ENCODE measurements at places on chromosomes 11 and 22. TPM values are rescaled to one million over a fixed set of nuclear protein-coding genes. Genes with fewer than 3 reads are reported as not detected.
A peak's percentile ranks its signal among the peaks of the same experiment; 100 is the strongest.

SMC1B gene
- not detected for total RNA-seq

KCNC1 gene
- 0.05 TPM for total RNA-seq

KIF18A gene
- 0.27 TPM for total RNA-seq

MGAT3 gene
- total RNA-seq, result 24.1 TPM

SLC25A1 gene
- total RNA-seq, result 22.2 TPM

OR52A1 gene
- total RNA-seq, result not detected

DAGLA gene
- total RNA-seq, result 3.3 TPM

NRXN2 gene
- 3.5 TPM for total RNA-seq

- DNase-seq, result no peak
Measured at GRCh38 chr11:100675115-100675650, 11.9 kb upstream of the ARHGAP42 start.

DNA sequence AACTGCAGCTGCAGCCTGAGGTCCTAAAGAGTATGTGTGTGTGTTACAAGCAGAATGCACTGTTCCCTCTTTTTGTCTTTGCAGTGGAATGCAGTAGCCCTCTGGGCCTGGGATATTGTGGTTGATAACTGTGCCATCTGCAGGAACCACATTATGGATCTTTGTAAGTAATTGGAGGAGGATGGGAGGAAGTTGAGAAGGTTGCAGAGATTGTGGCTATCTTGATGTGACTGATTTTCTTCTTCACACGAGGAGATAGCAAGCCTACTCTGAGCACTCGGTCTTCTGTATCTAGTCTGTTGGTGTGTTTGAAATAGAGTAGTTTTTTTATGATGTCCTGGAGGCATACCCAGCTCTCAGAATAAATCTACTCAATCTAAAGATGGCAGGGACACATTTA is 2.3 kb downstream of the RBX1 start:
- DNase-seq, result no peak

DNA sequence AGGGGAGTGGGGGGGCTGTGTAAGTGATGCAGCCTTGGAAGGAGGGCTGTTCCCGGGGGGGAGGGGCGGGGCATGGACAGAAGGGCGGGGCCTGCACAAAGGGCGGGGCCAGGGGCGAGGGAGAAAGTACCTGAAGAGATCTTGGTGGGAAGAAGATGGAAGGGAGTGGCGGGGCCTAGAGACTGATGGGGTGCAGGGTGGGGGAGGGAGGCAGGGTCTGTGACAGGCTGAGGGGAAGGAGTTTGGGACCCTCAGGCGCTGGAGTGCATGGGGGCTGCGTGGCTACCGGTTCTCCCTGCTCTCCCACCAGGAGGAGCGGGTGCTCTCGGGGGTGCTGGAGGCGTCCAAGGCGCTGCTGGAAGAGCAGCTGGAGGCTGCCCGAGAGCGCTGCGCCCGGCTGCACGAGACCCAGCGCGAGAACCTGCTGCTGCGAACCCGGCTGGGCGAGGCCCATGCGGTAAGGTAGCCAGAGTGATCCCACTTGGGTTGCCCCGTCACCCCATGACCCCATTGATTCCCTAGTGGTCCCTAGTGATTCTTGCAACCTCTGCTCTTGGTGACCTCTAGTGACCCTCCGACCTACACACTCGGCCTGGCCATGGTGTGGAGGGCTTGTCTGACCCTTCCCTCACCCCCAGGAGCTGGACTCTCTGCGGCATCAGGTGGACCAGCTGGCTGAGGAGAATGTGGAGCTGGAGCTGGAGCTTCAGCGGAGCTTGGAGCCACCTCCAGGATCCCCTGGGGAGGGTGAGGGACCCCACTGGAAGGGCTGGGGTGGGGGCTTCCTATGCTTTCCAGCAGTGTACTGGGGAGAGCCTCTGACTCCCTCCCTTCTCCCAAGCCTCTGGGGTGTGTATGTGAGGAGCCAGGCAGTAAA is 3.1 kb downstream of the CCDC88B start:
- DNase-seq, result no peak

DNA sequence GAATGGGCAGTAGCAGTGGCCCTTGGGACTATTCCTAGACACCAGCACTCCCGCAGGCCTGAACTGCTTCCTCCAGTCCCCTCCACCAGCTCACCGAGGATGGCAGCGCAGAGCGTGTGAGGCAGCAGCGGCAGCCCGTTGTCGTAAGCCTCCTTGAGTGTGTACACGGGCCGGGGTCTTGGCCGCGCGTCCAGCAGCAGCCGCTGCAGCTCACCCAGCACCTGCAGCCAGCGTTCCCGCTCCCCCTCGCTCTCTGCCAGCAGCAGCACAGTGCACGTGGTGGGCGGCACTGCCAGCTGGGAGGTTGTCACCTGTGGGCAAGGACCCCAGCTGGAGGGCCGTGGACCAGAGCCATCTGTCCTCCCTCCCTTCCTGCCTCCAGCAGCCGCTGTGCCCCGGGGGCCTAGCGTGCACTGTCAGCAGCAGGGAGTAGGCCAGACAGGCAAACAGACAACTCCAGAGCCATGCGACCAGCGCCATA is 13.0 kb downstream of the CDC42BPG start:
- no peak for DNase-seq

GRCh38 chr11:4466131-4466870 is 16.1 kb upstream of the OR52K1 start:
- no peak for DNase-seq

DNA sequence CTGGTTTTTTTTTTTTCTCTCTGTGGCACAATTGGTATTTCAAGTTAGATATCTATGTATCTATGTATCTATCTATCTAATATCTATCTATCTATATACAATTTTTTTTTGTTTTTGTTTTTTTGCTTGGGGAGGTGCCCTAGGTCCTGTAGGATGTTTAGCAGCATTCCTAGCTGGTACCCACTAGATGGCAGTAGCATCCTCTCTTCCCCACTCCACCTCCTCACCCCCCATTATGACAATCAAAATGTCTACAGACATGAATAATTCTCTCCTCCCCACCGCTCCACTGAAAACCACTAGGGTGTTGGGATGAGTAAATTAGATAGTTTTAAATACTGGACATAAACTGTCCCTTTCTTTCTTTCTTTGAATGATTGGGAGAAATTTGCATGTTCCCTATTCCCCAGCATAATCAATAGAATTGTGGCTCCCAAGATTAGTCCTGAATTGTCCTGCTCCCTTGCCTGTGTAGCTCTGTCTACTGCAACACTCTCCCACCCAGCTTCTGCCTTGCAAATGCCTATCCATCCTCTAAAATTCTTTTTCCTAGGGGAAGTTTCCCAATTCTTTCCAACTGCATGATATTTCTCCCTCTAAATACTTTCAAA is 1152.4 kb downstream of the LRRC4C start:
- DNase-seq, result no peak

DNA sequence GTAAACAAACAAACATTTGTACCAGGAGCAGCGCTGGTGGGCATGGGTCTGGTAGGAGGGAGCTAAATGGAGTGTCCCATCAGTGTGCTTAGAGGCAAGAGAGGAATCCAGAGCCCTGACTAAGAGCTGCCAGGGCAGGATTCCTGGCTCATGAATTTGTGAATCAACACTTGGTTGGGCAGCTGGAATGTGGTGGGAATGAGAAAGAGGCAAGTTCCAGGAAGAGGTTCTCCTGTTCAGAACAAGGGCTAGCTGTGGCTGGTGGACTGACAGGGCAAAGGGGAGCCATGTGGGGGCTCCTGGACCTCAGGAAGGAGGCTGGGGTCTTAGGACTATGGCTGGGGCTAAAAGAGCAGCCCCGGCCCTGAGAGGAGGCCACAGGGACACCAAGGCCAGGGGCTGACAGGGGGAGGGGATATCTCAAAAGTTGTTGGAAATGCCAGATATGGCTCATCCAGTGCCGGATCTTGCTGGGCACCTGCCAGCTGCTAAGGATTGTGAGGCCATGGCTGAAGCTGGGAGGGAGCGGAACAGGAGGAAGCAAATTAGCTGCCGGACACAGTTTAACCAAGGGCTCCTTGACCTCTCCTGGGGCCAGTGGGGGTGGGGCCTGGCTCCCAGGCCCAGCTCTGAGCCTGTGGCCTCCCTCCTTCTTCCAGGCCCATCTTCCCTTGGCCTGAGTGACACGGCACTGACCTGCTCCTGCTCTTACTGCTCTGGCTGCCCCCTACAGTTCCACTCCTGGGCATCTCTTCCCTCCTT is 14.6 kb upstream of the P2RY6 start:
- no peak for DNase-seq

GRCh38 chr11:452203-452744 is 2.2 kb downstream of the PTDSS2 start:
- DNase-seq, result no peak

DNA sequence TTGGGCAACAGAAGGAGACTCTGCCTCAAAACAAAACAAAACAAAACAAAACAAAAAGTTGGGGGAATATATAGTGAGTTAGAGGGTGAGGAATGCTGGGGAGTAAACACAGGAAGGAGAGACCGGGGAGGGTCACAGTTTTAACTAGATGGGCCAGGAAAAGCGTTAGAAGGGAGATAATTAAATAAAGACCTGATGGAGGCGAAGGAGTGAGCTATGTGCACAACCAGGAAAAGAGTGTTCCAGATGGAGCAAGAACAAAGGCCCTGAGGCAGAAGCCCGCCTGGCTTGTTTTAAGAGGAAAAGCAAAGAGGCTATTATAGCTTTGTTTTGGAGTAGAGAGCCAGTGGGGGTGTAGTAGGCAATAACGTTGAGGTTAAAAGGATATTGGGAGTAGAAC is 4.8 kb upstream of the PLA2G6 start:
- no peak for DNase-seq

- DNase-seq, result no peak
Measured at GRCh38 chr11:94574193-94574961, 7.2 kb downstream of the PIWIL4 start.

- DNase-seq, result peak; percentile 49
Measured at GRCh38 chr22:49535126-49535525, 292.5 kb downstream of the BRD1 start.

DNA sequence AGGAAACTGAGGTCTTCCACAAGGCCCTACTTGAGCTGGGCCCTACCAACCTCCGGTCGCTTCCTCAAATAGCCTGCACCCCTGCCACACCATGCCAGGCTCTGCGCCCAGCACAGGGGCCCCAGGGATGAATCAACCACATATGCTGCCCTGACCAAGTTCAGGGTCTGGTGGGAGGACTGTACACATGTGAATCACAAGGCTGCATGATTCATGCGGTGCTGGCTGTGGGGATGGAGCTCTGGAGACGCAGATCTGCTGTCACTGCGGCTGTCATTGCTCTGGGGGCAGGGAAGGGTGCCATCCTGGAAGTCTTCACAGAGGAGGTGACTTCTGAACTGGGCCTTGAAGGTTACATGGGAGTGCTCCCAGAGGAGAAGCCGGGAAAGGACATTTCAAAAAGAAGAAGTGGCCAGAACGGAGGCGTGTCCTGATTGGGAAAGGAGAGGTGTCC is 21.5 kb downstream of the CYTH4 start:
- DNase-seq, result no peak

GRCh38 chr11:85431319-85431718 is 195.8 kb downstream of the DLG2 start:
- peak; percentile 71 for DNase-seq

DNA sequence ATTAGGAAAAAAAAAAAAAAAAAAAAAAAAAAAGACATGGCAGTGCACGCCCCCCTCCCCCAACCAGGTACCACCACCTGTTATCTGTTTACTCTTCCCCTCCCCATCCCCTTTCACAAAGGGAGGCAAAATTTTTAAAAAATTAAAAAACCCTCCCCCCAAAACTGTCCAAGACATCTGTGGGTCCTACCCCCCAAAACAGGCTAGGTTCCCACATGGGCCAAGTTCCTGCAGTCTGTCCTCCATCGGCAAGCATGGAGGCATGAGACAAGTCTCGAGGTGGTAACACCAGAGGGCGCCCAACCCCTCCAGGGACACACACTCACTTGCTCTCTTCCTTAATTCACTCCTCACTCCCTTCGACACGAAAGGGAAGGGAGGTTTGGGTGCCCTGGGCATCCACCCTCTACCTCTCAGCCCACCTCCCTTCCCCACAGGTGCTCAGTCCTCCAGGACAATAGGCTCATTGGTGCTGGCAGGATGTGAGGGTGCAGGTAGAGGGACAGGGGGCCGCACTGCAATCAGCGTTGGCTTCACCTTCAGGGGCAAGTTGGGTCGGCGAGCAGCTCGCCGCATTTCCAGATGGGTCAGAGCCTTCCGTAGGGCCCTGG is 2.2 kb upstream of the TUT1 start:
- DNase-seq, result peak; percentile 83

GRCh38 chr11:124541204-124541603 is 2.2 kb downstream of the OR8B12 start:
- no peak for DNase-seq

GRCh38 chr11:80816454-80816847 is 1375.6 kb upstream of the TENM4 start:
- no peak for DNase-seq

- DNase-seq, result peak; percentile 93
Measured at GRCh38 chr11:119094816-119095065, 6.9 kb downstream of the DPAGT1 start.

DNA sequence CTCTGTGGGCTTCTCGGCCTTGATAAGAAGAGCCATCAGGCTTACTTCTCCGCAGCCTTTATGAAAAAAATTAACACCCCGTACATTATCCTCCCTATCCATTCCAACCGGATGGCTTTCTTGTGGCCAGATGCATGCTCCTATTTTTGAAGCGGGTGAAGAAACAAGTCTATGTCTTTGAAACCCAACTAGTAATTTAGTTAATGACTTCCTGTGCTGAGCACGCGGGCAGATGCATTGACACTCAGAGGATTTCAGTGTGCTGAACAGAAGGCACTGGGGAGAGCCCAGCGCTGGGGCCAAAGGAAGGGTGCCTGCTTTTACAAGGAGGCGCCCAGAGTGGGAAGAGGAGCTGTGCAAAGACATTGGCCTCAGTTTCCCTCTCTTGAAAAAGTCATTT is 53.3 kb downstream of the ARHGAP8 start:
- DNase-seq, result no peak

DNA sequence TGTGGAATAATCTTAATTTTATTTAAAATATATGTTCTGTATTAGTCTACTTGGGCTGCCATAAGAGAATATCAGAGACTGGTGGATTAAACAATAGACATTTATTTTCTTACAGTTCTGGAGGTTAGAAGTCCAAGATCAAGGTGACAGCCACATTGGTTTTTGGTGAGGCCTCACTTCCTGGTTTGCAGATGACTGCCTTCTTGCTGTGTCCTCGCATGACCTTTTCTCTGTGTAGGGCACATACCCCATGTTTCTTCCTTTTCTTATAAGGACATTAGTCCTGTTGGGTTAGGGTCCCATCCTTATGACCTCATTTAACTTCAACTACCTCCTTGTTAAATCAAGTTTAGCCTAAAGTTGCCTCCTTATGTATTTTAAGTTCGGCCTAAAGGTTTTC is 202.7 kb upstream of the MPPED2 start:
- no peak for DNase-seq

DNA sequence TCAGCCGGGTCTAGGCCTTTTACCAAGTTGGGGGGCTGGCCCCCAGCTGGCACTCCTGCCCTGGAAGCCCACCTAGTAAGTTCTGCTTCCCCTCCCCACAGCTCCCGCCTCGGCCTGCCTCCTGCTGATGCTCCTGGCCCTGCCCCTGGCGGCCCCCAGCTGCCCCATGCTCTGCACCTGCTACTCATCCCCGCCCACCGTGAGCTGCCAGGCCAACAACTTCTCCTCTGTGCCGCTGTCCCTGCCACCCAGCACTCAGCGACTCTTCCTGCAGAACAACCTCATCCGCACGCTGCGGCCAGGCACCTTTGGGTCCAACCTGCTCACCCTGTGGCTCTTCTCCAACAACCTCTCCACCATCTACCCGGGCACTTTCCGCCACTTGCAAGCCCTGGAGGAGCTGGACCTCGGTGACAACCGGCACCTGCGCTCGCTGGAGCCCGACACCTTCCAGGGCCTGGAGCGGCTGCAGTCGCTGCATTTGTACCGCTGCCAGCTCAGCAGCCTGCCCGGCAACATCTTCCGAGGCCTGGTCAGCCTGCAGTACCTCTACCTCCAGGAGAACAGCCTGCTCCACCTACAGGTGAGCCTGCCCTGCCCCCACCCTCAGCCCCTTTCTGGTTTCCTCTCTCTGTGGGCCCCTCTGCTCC is 7.3 kb downstream of the RTN4RL2 start:
- DNase-seq, result no peak
